ENCODE measurements at places on chromosomes 3 and 15.

GRCh38 chr3:120057626-120058025 is 36.6 kb downstream of the GSK3B start:
- DNase-seq: no peak

GRCh38 chr15:60757831-60758570 is 279.1 kb upstream of the ICE2 start:
- DNase-seq: no peak

GRCh38 chr3:196737655-196738054 is 2.0 kb upstream of the PAK2 start:
- no peak for DNase-seq

- no peak for DNase-seq
These were observed 90.2 kb downstream of the NFKBIZ start for GRCh38 chr3:101939361-101940049.

GRCh38 chr15:49301562-49301961 is 121.5 kb upstream of the FGF7 start:
- DNase-seq: no peak

DNA sequence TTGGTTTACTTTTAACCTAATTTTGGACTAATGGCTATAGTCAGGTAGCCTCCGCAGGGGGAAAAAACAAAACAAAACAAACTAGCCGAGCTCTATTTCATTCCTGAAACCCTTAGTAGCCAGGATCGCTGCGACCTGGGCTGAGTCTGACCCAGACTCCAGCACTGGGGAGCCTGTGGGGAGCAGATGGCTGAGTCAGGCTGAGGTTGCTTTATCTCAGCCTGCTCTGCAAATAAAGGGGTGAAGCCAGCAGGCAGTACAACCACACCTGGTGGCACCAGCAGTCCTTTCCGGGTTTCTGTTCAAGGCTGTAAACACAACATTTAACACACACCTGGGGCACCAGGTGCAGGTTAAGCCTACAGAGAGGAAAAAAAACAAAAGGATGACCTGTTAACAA is 27.3 kb downstream of the ABHD2 start:
- DNase-seq: no peak

- DNase-seq: peak; percentile 39
These were observed 92.2 kb downstream of the KLHL25 start for GRCh38 chr15:85702321-85703101.

- no peak for DNase-seq
These were observed 180.5 kb downstream of the THSD4 start for GRCh38 chr15:71295603-71296314.

DNA sequence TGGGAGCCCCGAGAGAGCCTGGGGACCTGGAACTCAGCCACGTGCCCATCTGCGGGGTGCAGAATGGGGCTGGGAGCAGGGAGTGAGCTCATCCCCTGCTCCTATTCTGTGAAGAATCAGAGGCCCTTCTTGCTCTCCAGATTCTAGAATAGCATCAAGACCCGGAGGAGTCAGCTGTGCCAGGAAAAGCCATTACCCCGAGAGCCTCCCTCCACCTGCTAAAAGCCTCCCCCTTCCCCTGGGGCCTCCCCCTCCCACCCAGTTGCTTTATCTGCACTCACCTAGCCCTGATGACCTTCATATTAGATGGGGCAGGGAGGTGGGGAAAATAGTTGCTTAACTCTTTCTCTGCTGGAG is 23.1 kb downstream of the CCDC33 start:
- DNase-seq: no peak

DNA sequence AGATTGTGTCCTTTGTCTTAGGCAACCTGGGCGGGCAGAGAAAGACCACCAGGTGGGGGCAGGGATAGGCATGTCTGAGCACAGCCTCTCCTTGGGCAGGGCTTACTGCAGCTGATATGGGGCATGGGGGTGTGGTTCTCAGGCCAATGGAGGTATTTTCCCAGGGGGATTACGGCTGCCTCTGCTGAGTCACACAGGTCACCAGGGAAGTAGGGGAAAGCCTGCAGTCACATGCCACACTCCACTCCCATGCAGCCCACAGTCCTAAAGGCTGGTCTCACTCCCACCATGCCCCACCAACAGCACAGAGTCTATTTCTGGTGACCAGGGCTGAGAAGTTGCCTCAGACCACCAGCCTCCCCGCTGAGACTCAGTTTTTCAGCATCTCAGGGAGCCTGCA is 466.4 kb downstream of the DIPK2A start:
- DNase-seq: no peak

- DNase-seq: no peak
These were observed 3.2 kb downstream of the LRRFIP2 start for GRCh38 chr3:37171144-37171543.

- DNase-seq: no peak
These were observed 83.3 kb downstream of the SEC22A start for GRCh38 chr3:123285066-123285465.

- DNase-seq: no peak
These were observed 10.9 kb downstream of the FLNB start for GRCh38 chr3:58018892-58019742.

DNA sequence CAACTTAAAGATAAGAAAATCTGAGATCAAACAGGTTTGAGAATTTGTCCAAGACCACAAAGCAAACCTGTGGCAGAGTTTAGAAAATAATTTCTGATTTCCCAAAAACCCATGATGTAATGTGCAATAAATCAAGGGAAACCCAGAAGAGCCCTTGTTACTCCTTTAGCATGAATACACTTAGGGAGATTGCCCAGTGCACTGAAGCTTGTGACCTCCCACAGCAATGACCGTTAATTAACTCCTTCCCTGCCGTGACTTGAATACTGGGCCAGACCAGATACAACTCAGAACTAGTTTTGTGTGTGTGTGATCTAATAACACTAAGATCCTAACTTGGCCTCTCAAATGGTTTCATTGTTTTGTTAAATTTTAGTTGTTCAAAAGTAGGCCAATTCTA is 2.5 kb downstream of the PRKAR2A start:
- DNase-seq: no peak

DNA sequence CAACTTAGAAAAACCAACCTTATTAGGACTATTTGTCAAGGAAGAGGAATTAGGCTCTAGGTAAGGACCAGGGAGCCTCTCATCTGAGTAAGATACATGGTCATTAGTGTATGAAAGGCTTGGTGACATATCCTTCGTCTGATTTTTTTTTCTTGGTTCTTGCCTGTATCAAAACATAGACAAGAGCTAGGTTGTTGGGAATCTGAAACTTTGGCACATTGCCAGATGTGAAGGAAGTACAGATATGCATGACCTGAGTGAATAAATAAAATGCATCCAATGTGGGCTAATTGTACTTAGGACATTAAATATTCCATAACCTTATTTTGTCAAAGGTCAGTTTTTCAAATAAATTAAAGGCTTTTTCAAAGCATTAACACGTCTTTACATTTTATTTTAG is 151.8 kb downstream of the SYNPR start:
- no peak for DNase-seq

DNA sequence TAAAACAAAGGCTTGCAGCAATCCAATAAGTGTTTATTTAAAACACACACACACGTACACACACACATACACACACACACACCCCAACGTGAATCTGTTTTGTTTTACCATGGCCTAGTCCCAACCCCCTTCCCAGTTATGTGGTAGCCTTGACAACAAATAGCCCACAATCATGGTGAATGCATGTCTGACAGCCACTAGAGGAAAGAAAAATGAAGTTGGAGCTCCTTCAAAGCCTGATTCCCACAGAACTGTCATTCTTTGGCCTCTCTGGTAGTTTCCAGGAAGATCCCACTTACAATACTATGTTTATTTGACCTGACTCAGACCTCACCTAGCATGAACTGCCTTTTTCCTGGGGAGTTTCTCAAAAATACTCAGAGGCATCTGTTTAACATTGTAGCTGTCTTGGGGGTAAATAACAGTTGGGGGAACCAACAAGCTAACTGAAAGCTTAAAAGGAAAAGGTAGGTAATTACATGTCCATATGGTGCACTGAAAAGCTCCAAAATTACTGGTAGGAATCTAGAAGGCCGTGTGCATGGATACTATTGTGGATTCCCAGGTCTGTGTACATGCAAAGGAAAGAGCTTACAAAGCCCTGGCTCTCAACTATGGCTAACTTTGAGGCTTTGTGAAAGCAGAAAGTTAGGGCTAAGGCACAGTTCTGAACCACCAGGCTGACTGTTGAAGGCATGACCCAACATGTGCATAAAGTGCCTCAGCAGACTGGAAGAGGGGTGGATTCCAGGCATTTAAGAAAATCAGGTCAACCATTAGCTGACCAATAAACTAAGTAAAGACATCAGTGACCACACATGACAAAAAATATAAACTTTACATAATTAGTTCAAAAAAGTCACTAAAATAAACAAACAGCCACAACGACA is 65.3 kb downstream of the FAIM start:
- no peak for DNase-seq

DNA sequence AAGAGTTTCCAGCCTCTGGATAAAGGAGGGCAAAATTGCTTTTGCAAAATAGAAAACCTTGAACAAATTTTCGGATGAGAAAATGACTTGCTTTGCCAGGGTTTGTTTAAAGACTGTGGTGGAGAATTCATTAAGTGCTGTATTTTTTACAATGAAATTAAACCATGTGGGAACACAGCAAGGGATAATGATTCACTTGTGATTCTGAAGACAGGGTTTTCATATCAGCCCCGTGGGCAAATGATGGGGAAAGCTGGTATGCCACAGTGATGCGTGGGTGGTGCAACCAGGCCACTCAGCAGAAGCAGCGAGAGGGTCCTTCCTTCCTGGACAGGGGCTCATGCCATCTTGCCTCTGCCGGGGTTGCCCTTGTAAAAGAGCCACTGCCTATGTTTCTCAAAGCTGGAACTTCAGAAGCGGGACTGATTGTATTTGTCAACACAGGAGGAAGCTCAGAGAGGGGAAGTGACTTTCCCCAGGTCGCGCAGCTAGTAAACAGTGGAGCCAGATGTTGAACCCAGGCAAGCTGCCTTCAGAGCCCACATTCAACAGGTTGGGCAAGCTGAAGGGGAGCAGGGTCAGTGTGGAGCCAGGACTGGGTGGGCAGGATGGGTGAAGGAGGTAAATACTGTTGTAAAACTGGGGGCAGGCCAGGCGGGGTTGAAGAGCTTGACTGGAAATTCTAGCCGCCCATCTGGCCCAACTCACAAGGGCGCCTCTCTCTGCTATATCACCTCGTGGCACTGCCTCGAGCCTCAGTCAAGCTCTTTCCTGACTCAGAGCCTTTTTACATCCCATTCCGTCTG is 79.1 kb downstream of the TOP2B start:
- no peak for DNase-seq

DNA sequence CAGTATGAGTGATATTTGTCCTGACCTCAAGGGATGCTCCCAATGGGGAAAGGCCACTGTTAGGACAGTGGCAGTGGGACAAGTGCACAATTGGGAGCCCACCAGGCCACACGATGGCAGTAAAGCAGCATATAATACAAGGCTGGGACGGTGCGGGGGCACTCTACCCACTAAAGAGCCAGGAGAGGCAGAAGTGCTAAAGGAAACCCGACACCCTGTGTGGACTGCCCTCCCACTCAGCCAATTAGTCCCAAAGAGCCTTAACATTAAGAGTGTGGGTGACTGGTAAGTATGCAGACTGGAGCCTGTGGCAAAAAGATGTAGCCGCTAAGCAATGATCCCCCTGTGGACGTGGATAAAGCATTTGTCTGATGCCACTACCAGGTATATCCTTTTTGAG is 8.2 kb upstream of the ZNF589 start:
- DNase-seq: peak; percentile 56

DNA sequence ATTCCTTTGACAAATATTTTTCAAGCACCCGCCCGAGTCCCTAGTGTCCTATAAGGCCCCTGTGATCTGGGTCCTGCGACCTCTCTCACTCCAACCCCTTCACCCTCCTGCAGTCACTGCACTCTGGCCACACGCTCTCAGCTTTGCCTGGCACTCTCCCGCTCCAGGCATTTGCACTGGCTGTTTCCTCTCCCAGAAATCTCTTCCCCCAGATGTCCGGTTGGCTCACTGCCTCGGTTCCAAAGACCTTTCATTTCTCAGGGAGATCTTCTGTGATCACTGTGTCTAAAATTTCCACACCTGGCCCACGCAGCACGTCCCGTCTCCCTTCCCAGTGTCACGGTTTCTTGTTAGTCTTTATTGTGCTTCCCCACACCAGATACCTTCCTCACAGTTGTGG is 97.4 kb downstream of the WNT7A start:
- no peak for DNase-seq

GRCh38 chr3:64398476-64398875 is 173.2 kb upstream of the PRICKLE2 start:
- DNase-seq: no peak

- peak; percentile 64 for DNase-seq
These were observed 43.6 kb downstream of the RLBP1 start for GRCh38 chr15:89177633-89178306.

- no peak for DNase-seq
These were observed 90.0 kb upstream of the ICE2 start for GRCh38 chr15:60568914-60569391.

- no peak for DNase-seq
These were observed 1084.2 kb downstream of the TUSC7 start for GRCh38 chr3:117793622-117794265.

- no peak for DNase-seq
These were observed 640.4 kb upstream of the ARPP21 start for GRCh38 chr3:34998902-34999301.

GRCh38 chr3:34793057-34793456 is 846.3 kb upstream of the ARPP21 start:
- no peak for DNase-seq

DNA sequence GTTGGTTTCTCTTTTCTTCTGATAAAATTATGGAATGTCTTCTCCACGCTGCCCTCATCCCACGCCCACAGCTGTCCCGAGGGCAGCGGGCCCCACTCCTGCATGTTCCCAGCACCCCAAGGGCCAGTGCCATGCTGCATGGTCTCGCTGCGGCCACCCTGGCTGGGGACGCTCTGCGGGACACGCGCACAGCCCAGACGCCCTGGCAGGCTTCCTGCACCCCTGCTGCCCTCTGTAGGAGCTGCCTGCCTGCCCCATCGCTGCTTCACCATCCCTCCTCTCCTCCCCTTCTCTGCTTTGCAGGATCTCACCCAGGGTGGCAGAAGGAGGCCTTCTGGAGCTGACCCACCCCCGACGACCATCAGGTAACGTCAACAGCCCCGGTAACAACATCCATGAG is 22.8 kb downstream of the SLC6A1 start:
- no peak for DNase-seq

DNA sequence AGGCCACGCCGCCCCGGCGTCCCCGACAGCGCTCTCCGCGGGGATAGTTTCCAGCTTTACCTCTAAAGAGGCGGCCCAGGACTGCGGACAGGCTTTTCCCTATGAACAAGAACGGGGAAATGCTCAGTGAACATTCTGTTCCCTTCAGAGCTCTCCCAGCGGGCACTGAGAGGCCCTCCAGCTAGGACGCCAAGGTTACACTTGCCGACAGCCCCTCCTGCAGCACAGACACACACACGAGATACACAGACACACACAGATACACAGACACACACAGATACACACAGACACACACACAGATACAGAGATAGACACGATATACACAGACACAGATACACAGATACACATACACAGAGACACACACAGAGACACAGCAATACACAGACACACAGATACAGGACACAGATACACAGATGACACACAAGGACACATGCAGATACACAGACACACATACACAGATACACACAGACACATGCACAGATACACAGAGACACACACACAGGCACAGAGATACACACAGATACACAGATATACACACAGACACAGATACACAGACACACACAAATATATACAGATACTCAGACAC is 533 bp upstream of the OCA2 start:
- no peak for DNase-seq

- DNase-seq: no peak
These were observed 134.9 kb downstream of the STT3B start for GRCh38 chr3:31667582-31667981.

- DNase-seq: peak; percentile 94
These were observed 29.8 kb downstream of the SLC6A6 start for GRCh38 chr3:14431917-14432834.

- DNase-seq: no peak
These were observed 185.1 kb upstream of the GALNT15 start for GRCh38 chr3:15989419-15989818.

All from CD4-positive, alpha-beta T cell treated with Interleukin-4 for 1 hour (primary cell).